ENCODE measurements at places on chromosomes 2 and 18.

DNA sequence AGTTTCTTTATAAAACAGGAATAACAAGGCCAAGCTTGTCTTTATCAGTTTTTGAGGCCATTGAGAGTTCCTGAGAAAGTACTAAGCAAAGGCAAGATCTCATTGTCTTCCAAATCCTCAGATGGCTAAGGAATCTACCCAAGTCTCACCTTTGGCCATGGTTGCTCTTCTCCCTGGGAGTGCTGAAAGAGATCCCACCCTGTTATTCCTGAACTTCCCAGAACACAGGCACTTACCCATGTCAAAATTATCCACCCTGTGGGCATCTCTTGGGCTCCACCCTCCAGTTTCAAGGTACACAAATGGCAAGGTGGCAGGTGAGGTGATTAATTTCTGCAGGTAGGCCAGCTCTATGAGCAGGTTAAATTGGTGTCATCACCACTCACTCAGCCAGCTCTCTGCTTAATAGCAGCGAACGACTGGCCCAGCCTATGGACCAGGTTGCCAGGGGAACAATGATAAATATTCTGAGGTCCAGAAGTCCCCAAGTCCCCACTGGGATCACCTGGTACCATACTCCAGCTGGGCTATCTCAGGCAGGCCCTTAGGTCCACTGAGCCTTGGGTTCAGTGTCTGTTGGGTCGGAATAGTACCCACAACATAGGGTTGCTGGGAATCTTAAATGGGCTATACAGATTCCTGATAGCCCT, 2.3 kb upstream of the SPRED2 start:
- DNase-seq: no peak

- DNase-seq: no peak
Measured at GRCh38 chr2:213451542-213452239, 167.4 kb downstream of the SPAG16 start.

- no peak for DNase-seq
Measured at GRCh38 chr18:57080479-57080878, 66.4 kb upstream of the BOD1L2 start.

DNA sequence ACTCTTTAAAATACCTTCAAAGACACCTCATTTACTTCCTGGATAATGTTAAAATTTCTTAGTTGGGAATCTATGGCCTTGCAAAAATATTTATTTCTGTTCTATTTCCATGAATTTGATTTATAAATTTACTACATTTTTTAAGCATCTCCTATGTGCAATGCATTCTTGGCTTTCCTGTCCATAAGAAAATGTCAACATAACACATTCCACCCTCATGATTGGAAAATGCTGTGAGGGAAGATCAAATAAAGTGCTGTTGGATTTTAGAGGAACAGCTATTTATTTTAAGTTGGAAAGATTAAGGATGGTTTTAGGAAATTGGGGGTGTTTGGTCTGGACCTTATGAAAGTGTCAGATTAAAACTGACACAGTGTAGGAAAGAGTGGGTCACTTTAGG, 45.4 kb upstream of the MC4R start:
- no peak for DNase-seq
